ENCODE measurements at places on chromosomes 6 and 20. TPM values are rescaled to one million over a fixed set of nuclear protein-coding genes. Genes with fewer than 3 reads are reported as not detected.

- no peak for DNase-seq
Measured at GRCh38 chr20:4151991-4152695, 136.8 kb upstream of the RNF24 start.

SAMD10 gene
- total RNA-seq: 14.4 TPM

DNA sequence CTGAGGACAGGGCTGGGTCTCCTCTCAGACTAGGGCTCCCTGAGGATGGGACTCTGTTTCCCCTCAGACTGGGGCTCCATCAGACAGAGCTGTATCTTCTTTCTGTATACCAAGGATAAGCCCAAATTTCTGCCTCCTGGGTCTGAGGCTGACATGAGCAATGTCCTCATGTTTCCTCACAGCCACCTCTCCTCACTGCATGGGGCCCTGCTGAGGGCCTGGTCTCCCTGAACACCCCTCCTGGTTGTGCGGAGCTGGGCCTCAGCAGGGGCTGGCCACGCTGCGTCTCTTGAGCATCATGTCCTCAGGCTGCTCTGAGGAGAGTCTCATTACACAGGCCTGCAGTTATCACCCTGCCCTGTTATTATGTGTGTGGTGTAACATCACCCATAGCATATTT lies 144.6 kb downstream of the LRFN2 start:
- DNase-seq: no peak

GPR6 gene
- total RNA-seq: not detected

DNA sequence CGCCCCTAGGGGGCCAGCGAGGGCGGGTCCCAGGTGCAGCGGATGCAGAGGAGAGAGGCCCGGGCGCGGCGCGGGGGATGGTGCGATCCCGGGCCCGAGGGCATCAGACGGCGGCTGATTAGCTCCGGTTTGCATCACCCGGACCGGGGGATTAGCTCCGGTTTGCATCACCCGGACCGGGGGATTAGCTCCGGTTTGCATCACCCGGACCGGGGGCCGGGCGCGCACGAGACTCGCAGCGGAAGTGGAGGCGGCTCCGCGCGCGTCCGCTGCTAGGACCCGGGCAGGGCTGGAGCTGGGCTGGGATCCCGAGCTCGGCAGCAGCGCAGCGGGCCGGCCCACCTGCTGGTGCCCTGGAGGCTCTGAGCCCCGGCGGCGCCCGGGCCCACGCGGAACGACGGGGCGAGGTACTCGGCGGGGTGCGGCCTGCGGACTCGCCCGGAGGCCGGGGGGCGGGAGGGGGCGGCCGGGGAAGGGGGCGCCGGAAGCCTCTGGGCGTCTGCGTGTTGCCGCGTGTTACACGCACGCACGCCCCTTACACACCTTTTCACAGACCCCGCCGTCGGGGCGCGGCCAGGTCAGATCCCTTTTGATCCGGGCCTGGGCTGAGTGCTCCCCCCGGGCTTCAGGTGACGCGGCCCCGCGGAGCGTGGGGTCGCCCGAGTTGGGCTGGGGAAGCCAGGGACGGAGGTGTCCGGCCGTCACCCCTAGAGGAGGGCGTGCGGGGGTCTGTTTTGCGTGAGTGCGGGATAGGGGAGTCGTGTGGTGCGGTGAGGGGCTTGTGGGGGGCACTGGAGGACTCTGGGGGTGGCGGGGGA lies 412 bp downstream of the TRIB3 start:
- no peak for DNase-seq

GRCh38 chr6:90135667-90136066 lies 161.0 kb downstream of the BACH2 start:
- no peak for DNase-seq

DCDC2 gene
- total RNA-seq: 4.2 TPM

ENPP5 gene
- total RNA-seq: 8.0 TPM

ZBTB2 gene
- total RNA-seq: 8.9 TPM
